ENCODE measurements at places on chromosomes 5 and 9.

DNA sequence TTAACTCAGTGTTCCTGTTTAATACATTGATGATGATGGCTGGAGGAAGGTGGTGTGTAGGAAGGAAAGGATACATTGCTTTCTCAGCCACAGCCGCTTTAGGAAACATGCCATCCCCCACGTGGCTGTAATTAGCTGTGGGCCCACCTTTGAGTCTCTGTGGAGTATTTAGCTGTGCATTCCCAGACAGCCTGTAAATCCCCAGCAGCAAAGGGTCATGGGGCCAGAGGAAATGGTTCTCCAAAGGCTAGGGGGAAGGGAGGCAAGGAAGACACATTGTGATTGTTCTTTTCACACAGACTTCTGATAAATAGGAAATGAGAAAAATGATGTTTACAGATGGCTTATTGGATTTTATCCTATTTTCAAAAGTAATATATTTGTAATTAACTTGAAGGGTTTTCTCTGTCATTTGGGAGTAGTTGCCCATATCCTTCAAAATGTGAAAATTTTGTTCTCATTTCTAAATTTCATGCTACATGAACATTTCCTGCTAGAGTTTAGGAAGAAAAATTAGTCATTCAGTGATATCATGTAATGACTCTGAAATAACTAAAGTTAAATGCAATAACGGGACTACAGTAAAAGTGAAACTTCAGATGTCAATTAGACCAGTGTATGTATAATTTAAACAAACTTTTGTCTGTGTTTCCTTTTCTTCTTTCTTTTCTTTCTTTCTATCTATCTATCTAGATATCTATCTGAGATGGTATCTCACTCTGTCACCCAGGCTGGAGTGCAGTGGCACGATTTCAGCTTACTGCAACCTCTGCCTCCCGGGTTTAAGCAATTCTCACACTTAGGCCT lies 24.3 kb upstream of the F2R start:
- no peak for DNase-seq

DNA sequence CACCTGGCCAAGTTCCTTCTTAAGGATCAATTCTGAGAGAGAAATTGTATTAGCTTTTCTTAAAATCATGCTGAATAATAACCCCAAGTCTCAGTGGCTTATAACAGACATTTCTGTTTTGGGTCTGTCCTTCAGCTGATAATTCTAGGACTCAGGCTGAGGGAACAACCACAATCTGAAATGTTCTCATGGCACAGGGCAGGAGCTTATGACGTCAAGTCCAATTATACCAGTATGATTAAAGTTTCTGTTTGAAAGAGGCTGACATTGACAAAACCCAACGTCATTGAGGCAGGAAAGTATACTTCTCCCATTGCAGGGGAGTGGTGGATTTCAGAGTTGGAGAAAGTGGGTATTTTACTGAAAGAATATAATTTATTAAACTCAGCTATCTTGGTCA lies 21.8 kb downstream of the CENPH start:
- DNase-seq, result no peak

DNA sequence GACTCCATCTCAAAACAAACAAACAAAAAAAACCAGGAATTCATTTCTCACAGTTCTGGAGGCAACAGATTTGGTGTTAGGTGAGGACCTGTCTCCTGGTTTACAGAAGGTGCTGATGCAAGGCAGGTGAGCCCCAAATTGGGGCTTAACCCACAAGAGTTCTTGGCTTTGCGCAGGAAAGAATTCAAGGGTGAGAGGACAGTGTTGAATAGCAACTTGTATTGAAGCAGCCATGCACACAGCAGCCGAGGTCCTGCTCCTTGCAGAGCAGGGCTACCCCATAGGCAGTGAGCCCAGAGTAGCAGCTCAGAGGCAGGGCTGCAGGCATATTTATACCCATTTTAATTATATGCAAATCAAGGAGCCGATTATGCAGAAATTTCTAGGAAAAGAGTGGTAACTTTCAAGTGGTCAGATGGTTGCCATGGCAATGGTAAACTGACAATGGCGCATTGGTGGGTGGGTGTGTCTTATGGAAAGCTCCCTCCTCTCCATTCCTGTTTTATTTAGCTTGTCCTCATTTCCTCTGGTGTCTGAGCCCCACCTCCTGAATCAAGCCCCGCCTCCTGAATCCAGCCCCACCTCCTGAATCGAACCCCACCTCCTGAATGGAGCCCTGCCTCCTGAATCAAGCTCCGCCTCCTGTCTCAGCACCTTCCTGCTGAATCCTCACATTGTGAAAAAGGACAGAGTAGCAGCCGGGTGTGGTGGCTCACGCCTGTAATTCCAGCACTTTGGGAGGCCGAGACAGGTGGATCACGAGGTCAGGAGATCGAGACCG lies 34.5 kb upstream of the COL5A1 start:
- no peak for DNase-seq

DNA sequence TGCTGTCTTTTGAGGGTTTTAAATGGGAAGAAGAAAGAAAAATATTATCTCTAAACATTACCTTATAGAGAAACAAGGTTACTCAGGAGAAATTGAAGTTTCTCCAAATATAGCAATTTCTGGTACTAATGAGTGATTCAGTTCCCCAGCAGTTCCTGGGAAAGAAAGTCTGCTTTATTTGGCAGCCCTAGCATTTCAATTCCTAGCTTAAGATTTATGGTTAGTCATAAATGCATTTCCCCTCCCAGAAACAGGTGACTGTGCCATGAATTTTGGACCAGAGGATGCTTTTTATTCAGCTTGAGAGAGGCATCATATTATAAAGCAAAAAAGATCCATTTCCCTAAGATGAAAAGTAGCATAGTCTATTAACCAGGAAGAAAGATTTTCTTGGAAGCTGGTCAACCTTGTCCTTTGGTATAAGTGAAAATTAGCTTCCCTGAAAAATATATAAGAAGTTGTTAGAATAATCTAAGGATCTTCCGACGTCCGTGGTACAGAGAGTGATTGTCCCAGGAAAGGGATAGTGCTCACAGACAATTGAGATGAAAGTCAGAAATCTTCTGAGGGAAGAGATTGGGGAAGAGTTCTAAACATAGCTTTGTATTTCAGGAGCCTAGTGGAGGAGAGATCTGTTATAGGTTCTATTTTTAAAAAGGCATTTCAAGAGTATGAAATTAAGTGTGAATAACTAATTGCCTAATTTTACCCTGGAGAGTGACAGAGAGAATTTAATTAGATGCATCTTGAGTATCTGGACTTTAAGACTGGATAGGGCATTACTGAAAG lies 164.9 kb downstream of the ESM1 start:
- DNase-seq, result no peak

DNA sequence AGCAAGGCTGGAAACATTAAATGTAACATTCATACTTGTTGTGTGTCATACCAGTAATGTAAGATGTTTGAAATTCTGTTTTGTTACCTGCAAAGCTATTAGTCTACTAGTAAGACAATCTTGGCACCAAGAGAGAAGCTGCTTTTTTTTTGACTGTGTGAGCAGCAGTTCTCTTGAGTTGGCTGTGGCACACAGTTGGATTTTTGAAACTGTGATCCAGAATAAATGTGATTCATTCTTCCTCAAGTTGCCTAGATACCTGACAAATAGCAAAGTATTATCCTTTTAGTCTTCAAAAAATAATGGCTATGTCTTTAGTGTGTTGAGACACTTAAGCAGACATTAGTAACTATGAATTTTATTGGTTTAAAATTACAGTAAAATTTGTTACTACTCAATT lies 57.2 kb upstream of the HAPLN1 start:
- no peak for DNase-seq

GRCh38 chr5:32276173-32276853 lies 36.4 kb downstream of the MTMR12 start:
- DNase-seq, result no peak

DNA sequence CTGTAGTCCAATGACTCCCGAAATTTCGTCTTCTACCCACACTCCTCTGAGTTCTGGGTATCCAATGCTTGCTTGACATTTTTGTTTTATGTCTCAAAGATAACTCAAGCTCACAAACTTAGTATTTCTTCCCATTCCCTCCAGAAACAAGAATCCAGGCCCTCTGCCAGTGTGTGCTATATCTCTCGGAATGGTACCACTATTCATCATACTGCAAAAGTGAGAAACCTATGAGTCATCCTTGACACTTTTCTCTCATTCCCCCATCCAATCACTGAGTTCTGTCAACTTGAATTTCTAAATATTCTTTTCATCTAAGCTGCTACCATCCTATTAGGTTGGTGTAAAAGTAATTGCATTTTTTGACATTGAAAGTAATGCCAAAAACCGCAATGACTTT lies 9.8 kb downstream of the SLC12A2 start:
- DNase-seq, result no peak

Measured in cortex of kidney (tissue), 1 donor.